ENCODE measurements at places on chromosomes 6 and 20. TPM values are rescaled to one million over a fixed set of nuclear protein-coding genes. Genes with fewer than 3 reads are reported as not detected.

MED20 gene
- 28.1 TPM for total RNA-seq

DNA sequence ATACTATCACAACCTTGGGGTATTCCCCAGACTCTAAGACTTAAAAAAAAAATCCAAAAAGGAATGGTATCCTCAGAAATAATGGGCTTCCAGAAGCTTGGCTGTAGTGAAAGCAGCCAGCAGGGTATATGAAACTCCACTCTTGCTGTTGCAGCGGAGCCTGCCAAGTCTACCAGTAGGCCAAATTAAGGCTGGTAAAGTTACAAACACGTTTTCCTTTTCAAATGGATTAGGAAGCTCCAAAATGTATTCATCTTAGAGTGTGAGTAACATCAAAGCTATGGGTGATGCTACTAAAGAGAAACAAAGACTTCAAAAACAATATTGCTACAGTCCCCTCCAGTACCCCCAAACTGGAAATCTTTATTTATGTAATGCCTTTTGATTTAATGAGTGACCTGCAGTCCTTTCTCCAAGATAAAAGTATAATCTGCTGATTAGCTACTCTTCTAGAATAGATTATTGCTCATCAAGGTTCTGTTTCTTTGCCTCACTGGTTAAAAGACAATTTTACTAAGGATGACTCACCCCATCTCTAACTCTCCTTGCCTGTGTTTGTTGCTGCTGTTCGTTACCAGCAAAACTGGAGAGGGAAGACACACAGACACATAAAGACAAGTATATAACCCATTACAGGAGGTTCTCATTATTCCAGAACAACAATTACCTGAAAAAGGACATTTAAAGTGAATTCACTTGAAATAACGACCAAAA lies 84.9 kb downstream of the BTBD9 start:
- DNase-seq: peak; percentile 35

GRCh38 chr6:14876778-14877613 lies 368.9 kb upstream of the JARID2 start:
- DNase-seq: peak; percentile 78

TSPO2 gene
- not detected for total RNA-seq

GRCh38 chr6:11217360-11218101 lies 14.9 kb downstream of the NEDD9 start:
- DNase-seq: no peak

TOMM6 gene
- total RNA-seq: 155 TPM

DNA sequence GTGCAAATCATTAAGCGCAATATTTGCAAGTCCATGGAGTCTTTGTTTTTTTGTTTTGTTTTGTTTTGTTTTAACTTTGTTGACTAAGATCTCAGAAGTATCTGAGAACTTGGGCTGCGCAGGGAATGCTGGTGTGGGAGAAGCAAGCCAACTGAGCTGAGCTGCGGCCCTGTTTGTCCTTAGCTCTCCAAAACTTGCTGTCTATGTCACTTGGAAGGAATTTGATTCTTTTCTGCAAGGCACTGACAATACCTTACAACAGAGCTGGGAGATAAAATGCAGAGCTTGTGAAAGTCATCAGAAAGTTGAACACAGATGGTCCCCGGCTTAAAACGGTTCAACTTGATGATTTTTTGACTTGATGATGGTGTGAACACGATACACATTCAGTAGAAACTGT lies 5.4 kb downstream of the SLC22A23 start:
- no peak for DNase-seq

- DNase-seq: no peak
Measured at GRCh38 chr6:76790881-76791280, 672.4 kb downstream of the HTR1B start.

GRCh38 chr20:55097621-55098020 lies 622.2 kb downstream of the DOK5 start:
- DNase-seq: no peak

- DNase-seq: peak; percentile 65
Measured at GRCh38 chr20:49951151-49951550, 15.0 kb downstream of the RNF114 start.

- DNase-seq: no peak
Measured at GRCh38 chr6:168062346-168063289, 16.4 kb downstream of the FRMD1 start.

GRCh38 chr6:33154349-33154748 lies 37.9 kb downstream of the COL11A2 start:
- no peak for DNase-seq

COL9A1 gene
- not detected for total RNA-seq

DNA sequence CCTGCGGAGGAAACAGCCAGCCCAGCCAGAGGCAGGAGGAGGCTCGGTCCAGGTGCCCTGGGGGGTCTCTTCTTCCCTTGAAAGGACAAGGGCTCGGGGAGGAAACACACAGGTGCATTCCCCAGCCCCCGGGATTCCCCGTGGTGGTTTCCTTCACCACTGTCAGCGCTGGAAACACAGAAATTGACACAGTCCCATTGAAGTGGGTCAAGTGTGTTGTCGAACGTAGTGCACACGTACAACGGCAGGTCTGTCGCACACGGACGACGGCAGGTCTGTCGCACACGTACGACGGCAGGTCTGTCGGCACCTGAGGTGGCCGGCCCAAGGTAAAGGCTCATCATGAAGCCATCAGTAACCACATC lies 80.9 kb downstream of the DLL1 start:
- DNase-seq: no peak

DNA sequence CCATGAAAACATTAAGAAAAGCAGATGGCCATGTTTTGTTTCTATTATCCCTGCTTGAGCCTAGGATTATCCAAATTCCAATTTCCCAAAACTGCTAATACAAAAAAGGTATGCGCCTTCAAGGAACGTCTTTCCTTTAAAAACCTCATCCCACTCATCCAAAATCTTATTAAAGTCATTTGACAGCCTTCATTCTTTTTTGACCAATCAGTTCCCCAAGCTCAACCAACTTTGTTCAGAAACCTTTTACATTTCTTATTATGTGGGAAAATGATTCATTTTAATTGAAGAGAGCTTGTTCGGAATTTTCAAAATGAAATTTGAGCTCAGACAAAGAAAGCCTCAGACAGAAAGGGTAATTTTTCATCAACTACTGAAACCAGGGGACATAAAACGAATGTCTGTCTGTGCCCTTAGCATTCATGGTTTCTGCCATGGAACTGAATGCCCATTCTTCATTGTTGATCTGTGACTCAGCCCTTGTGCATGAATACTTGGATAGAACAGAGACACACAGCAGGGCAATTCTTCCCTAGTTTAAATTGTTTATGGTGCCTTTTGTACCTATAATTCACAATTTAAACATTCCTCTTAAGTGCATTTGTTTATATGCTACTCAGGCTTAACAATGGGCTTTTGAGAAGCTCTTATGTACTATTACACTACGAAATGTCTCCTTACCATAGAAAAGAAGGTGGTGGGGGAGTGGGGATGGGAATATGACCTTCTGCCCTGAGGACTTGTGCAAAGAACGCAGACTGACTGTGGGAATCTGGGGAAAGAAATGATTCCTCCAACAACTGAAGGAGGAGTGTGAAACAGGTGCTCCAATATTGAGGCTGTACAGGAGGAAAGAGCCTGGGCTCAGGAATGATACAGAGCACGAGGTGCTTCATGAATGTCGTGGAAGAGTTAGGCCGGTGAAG lies 49.8 kb upstream of the ERVFRD-1 start:
- DNase-seq: peak; percentile 78
